NCI-H1417 treated with DMSO at 0.1 percent for 48 hours (cell line): ENCODE measurements at places on chromosomes 3 and 15.
A peak's percentile ranks its signal among the peaks of the same experiment; 100 is the strongest.

DNA sequence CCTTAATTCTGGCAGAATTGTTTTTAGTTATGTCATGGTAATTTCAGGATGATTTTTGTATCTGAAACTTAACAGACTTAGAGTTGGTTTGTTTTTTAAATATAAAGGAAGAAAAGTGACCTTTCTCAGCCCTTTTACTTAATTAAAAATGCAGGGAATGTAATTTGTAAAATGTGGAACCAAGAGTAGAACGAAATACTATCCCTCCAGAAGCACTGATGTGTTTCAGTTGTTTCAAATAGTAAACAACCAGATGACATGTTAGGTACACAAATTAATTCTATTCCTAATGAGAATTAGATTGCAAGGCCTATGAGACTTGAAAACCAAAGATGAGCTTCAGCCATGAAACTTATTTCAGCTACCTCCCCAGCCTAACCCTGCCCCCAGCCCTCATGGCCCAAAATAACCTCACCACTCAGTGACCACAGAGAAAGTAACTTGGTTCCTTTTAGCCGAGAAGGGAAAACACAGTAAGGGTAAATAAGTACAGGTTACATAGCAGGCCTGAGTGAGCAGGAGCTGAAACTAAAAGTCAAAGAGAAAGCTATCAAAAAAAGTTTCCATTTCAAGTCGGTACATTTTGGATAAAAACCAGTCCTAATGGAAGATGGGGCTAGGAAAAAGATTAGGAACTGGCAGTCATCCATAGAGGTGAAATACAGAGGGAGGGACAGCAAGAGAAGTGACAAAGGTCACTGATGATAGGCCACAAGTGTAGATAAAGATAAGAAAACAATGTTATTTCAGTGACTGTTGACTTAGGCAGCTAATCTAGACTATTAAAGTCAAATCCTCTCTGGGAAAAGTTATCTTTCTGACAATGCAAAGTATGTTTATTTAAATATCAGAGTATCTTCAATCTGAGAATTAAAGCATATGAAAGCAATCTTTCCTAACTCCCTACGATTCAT, 23.2 kb downstream of the SENP8 start:
- no peak for DNase-seq

DNA sequence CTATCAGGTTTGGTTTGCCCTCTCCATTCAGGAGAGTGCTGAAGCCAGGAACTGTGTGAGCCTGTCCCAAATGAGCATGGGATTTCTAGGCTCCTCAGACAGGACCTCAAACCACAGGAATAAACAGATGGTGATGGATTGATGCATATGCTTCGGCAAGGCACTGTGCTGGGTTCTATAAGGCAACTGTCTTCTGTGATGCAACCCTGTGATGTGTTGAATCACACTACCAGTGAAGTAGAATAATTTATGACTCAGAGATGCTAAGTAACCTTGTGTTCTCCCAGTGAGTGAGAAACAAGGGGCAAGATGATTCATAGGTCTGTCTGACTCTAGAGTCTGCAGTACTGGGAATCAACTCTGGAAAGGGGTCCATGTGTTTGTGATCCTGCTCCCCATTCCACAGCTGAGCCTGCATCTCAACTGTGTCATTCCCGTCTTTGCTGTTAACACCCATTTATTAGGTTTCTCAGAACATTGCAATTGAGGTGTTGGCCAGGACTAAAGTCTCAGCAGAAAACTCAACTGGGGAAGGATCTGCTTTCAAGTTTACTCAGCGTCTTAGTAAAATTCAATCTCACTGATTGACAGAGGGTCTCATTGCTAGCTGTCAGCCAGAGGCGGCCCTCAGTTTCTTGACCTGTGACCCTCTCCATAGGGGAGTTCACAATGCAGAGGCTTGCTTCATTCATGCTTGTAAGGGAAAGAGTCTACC, 510.1 kb upstream of the CFAP20DC start:
- no peak for DNase-seq

DNA sequence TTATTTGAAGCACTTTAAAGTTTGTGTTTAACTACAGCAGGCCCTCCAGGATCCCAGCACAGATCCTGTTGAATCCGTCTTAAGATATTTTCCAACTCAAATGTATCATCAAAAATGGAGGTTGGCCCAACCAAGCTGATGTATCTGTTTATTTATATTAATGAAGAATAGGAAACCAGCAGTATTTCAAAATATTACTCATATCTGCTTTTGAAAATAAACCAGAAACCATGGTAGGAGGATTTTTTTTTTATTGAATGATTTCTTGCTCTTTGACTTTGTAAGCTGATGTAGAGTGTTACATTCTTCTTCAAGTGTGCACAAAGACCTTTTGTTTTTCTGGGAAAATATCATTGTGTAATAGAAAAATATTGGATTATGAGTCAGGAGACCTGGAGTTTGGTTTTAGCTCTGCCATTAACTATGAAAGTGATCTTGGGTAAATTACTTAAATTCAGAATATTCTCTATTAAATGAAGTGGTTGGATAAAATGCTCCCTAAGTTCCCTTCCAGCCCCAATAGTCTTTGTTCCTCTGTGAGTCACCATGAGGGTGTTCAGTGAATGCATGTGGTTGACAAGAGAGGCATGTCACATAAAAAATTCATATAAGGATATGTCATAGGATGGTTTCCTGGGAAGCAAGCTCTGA, 221.3 kb upstream of the GAP43 start:
- no peak for DNase-seq

- no peak for DNase-seq
Observed at GRCh38 chr15:32029862-32030781, at the start of gene CHRNA7. CHRNA7 (plus strand) TSS chr15:32030515; CDS start chr15:32030595, 80 bp downstream.

DNA sequence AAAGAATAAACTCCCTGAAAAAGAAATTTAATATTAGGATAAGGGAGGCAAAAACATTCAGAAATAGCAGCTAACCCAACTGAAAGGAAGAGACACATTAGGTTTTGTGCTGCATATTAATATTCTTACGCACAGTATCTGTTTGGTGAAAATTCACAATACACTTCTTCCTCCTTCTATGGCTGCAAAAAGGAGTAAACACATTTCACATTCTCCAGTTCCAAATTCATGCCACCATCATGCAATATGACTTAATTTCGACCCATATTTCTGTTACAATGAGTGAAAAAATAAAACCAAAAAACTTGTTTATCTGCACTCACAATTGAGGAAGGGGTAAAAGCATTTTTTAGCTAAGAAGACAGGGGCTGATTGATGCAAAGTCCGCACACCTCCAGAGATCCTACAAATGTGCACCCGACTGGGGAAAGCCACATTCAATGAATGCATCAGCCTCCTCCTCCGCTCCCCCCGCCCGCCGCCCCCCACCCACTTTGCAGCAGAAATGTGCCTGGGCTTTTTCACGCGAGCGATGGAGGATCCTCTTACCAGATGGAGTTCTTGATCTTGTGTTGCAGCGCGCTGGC, 1.0 kb downstream of the RFX7 start:
- no peak for DNase-seq

- no peak for DNase-seq
Observed at GRCh38 chr3:55330756-55331155, 156.3 kb downstream of the WNT5A start.

DNA sequence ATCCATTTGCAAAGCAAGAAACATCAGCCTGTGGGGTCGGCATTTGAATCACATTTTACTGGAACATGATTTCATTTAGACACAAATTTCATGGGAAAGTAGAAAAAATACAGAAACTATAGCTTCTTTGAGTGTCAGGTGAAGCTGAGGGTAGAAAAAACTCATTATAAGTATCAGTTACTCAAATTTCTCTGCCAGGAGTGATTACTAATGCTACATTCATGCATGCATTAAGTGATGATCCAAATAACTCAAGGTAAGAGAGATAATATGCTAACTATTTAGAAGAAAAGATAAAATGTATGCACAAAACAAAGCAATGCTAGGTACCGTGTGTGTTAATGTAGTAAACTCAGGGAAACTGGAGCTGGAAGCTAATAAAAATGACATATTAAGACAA, 406.0 kb downstream of the GAP43 start:
- DNase-seq: no peak

DNA sequence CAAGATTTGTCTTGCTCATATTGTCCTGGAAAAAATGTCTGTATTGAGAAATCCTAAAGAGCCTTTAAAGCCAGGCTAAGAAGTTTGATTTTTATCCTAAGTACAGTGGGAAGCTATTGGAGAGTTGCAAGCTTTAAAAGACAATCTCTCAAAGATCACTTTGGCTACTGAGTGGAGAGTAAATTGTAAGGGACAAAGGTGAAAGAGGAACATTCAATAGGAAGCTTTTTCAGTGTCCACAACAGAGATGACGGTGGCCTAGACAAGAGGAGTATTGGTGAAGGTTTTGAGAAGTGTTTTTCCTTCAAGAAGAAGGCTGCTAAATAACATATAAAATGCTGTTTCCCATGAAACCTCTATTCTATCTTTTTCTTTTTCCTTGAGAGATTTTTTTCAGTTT, 249.5 kb upstream of the IL12A start:
- DNase-seq: no peak

- no peak for DNase-seq
Observed at GRCh38 chr15:89496155-89497098, at the start of gene RHCG. RHCG (minus strand) TSS chr15:89496583; CDS start chr15:89496544, 39 bp downstream.

- DNase-seq: no peak
Observed at GRCh38 chr3:125662675-125663074, 67.4 kb upstream of the OSBPL11 start.

- no peak for DNase-seq
Observed at GRCh38 chr3:100226712-100227429, 33.9 kb upstream of the TBC1D23 start.

- no peak for DNase-seq
Observed at GRCh38 chr3:134462331-134462941, 23.3 kb downstream of the ANAPC13 start.

- DNase-seq: no peak
Observed at GRCh38 chr15:74240897-74241614, 4.9 kb downstream of the CCDC33 start.

DNA sequence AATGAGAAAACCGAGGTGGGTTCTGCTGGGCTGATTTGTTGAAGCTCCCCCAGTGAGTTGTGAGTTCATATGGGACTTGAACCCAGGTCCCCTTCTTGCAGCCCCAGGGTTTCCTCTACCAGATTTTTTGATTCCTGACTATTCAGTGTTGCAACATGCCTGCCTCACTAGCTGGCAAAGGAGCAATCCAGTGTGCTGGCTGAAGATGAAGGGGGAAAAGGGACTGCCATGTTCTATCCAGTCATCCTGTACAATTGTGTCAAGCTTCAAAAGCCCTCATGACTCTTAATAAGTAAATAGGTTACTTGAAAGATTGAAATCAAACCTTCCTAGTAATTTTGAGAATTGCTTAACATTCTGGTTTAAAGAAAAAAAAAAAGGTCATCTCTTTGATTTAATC, 211.5 kb upstream of the TP63 start:
- DNase-seq: no peak

GRCh38 chr3:132399054-132399929, 18.0 kb upstream of the DNAJC13 start:
- DNase-seq: no peak

- no peak for DNase-seq
Observed at GRCh38 chr15:69424001-69424400, 9.9 kb downstream of the KIF23 start.

DNA sequence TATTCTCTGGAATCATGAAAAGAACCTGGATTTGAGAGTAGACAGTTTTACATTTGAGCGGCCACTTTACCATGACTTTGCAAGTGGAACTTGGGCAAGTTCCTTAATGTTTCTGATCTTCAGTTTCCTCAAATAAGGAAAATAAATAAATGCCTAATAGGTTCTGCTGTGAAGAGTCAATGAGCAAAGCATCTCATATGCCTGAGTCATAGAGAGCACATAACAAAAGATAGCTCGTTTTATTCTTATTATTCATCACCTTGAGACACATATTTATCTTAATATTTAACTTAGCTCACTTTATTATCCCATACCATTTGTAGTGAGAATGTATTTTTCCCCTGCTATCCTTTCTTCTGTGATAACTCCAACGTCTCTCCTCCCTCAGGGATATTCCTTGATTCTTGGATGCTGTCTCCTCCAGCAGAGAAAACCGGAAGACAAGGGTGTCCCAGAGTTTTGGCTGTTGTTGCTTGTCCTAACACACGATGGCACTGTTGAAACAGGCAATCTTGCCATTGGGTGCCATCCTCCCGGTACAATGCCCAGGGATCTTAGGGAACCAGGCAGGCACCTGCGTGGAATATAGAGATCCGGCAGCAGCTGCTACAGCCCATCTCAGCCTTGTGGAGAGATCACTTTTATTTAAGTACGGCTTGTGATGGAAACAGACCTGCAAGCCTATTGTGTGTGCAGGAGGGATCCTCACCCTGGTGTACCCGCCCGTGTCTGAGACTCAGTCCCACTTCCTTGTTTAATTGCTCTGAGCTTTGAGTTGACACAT, 33.3 kb upstream of the VPS33B start:
- peak; percentile 71 for DNase-seq

GRCh38 chr15:34049112-34049511, 10.1 kb upstream of the AVEN start:
- no peak for DNase-seq

GRCh38 chr3:189845069-189845468, 213.9 kb downstream of the TP63 start:
- no peak for DNase-seq

GRCh38 chr3:47573190-47574172, 5.2 kb downstream of the CSPG5 start:
- no peak for DNase-seq

DNA sequence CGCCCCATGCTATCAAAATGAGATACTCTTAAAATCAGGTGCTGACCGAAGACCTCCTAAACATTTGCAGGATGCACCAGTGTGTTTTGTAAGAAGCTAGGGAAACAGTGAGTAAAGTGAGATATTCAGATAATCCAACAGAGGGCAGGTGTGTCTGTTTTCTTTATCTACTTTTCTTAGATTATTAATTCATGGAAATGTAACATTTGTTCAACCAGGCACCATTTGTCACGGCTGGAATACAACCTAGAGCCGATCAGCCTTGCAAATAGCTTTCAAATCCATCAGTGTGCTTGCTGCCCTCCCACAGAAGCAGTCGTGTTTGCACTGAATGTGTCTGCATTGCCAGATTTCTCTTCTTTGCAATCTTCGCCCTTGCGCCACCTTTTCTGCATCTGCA, 201.9 kb upstream of the CHRM5 start:
- no peak for DNase-seq

DNA sequence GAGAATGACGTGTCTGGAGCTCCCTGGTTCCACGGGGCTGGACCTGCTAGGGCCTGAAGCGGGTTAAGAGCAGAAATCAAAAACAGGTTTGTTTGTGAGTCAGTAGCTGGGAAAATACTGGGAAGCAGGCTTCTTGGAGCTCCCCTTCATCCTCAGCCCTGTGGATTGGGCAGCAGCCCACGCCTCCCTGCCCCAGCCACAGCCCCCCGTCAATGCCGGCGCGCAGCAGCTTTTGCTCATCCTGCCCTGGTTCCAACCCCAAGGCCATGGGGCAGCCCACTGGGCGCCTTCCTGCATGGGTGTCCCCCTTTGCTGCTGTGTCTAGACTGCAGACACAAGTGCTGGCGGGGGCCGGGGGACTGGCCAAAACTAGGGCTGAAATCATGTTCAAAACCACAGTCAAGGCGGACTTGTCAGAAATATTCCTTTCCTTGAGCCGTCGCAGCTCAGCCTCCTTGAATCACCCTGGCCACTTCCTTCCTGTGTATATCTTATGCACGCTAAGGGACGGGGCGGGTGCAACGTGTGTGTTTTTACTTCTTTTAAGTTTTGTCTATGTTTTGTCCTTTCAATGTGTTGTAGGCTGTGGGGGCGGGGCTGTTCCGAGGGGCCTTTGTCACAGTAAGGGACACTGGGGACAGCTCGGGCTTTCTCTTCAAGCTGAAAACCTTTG, 108.1 kb downstream of the KLF13 start:
- DNase-seq: no peak

GRCh38 chr3:136186846-136187245, 9.3 kb downstream of the MSL2 start:
- no peak for DNase-seq

- DNase-seq: no peak
Observed at GRCh38 chr3:157578181-157578580, 75.0 kb upstream of the VEPH1 start.
